Islet precursor cell (in vitro differentiated cells): ENCODE measurements at places on chromosomes 2 and 18.

GRCh38 chr2:241818943-241819270, 9.9 kb downstream of the NEU4 start:
- peak; percentile 12 for DNase-seq

DNA sequence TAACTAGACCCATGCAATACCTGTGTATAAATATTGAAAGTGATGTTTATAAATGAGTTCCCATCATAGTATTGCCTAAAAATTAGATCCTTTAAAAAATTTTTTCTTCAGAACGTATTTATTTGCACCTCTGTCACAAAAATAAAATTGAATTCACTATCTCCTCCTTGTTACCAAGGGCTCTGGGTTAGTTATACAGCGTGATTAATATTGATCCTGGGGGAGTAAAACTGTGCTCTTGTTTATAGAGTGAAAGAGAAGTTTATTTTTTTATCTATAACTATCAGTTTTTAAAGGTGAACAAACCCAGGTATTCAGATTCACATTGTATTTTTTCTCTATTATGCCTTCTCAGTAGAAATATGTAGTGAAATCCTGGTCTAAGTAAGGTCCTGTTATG, 458.5 kb downstream of the CPS1 start:
- DNase-seq = no peak

GRCh38 chr2:17593841-17594491, 53.5 kb downstream of the VSNL1 start:
- DNase-seq = no peak

- no peak for DNase-seq
Observed at GRCh38 chr2:143720095-143720664, 591.0 kb downstream of the ARHGAP15 start.

GRCh38 chr2:137115081-137115794, 349.9 kb downstream of the THSD7B start:
- no peak for DNase-seq

DNA sequence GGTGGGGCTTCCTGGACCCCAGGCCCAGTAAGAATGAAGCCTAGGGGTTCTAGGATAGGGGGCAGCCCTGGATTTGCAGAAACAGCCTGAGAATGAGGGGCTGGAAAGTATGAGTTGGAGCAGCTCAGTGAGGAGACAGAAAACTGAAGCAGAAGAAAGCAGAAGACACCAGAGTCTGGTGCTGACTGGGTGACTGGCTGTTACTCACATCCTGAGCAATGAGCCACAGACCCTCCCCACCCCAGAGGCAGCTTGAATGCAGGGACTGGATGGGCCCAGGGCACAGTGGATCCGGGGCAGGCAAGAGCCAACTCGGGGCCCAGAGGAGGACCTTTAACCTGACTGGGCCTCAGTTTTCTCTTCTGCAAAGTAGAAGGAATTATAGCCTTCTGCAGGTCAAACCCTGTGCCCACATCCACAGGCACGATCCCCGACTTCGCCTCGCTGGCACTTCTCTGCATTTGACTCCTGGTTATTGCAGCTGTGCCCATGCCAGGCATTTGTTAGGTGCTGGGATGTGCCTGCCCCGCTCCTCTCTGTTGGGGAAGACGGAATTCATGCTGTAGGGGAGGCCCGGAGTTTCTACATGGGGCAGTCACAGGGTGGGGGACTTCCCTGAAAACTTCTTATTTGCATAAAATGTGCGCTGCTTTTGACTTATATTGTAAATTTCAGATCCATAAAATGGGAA, 8.5 kb downstream of the STEAP3 start:
- DNase-seq = peak; percentile 77

DNA sequence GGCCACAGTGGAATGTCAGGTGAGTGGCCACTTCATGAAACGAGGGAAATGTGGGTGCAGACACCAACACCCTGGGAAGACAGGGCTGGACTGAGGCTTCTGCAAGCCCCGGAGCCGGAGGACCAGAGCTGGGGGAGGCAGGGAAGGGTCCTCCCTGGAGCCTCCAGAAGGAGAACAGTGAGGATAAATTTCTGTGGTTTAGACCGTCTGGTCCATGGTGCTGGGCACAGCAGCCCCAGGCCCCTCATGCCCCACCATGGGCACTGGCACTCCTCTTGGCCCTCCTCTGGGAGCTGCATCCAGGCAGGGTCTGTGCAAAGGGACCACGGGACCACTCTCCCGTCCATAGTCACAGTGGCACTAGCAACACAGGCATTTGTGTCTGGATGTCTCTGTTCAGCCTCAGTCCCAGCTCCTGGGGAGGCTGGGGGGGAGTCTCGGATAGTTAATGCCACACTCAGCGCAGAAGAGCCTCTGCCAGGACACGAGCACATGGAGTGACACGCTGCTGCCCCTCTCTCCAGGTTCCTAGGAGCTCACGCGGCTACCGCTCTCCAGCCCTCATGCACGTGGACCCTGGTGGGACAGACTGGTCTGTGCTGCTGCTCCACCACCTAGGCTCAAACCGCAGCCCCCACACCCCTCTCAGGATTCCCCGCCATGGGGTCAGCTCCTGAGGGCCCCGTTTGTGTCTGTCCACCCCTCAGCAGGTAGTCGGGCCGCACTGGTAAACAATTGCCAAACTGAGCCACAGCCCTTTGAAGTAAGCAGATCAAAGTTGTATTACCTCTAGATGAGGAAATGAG, 305.9 kb upstream of the SALL3 start:
- no peak for DNase-seq

DNA sequence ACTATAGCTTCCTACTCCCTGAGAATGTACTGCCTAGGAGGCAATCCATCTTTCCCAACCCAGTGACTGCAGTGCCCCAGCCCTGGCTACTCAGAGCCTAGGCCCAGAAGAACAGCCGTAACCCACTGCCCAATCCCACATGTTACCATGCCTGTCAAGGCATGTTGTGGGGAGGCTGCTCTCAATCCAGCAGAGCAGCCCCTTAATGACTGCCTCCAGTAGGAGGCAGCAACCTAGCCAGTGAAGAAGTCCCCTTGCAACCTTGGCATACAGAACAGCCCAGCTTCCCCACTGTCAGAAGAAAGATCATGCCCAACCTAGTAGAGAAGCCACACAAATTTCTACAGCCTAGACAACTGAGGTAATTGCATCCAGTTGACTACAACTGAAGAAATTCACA, 44.2 kb upstream of the CDH7 start:
- DNase-seq = no peak

- no peak for DNase-seq
Observed at GRCh38 chr18:59189746-59190145, 30.2 kb upstream of the GRP start.

DNA sequence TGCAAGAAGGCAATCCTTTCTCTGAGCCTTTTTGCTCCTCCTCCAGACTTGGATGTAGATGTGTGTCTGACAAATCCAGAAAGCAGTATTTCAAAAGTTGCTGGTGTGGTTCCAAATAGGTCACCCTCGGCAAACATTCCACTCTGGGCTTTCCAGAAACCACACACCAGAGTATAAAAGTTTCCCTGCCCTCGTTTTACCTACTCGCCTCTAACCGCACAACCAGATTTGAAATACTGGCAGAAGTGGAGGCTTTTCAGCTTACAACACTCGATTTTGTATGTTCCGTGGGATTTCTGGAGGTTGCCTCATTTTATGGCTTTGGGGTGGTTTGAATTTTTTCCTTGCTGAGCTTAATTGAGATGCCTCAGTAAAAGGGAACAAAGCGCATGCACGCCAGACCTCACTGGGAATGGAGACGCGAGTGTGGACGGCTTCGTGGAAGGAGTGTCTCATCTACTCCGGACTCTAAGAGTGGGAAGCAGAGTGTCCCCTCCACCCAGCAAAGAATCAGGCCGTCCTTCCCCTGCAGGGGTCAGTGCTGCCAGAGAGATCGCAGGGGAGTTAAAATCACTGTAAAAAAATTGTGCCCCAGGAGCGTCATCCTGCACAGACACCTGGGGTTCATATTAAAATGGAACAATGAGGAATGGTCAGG, 44.0 kb upstream of the RPL31 start:
- no peak for DNase-seq

DNA sequence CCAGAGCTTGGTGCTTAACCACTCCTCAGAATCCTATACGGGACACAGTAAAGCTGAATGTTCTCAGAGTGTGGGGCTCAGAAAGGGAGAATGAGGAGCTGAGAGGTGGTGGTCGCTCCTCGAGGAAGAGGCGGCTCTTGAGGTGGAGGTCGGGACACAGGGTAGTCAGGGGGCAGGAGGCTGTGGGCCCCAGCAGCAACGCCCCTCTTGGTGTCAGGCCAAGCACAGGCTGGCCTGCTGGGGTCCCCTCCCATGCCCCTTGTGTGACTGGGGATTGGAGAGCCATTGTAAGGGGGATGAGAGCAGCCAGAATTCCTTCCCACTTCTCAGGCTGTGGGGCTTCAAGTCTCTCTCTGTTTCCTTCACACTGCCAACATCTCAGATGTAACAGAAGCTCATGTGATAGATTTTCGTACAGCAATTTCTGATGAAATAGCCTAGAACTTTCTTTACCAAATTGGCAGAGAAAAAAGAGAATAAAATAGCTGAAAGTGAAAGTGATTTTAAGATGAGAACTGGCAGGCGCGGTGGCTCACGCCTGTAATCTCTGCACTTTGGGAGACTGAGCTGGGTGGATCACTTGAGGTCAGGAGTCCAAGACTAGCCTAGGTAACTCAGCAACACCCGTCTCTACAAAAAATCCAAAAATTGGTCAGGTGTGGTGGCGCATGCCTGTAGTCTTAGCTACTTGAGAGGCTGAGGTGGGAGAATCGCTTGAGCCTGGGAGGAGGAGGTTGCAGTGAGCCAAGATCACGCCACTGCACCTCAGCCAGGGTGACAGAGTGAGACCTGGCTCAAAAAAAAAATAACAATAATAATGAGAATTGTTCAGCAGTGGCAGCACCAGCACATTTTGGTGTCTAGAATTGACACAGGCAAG, 61.1 kb upstream of the RPL31 start:
- peak; percentile 32 for DNase-seq

DNA sequence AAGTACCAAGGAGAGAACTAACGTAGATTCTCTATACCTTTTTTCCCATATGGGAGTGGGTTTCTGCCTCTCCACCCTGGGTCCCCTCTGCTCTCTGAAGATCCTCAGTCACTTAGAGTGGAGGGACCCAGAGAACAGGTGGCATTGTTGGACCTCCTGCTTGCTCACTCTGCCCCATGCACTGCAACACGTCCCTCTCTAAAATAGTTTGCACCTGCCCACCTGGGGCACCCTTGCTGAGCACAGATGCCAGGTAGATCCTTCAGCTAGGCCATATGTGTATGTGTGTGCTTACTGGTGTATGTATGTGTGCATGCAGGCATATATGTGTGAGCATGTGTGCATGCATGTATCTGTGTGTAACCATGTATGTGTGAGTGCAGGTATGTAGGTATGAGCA, 2.2 kb downstream of the IL36RN start:
- peak; percentile 24 for DNase-seq
